Activated CD4-positive, alpha-beta T cell treated with anti-CD3 and anti-CD28 coated beads, Interleukin-2, amount 10 ng/mL, durations not matched to agents 7 days and 5 days (primary cell): ENCODE measurements at places on chromosomes 3 and 15.

GRCh38 chr15:47299846-47300434 is 417.4 kb upstream of the SEMA6D start:
- DNase-seq, result no peak

DNA sequence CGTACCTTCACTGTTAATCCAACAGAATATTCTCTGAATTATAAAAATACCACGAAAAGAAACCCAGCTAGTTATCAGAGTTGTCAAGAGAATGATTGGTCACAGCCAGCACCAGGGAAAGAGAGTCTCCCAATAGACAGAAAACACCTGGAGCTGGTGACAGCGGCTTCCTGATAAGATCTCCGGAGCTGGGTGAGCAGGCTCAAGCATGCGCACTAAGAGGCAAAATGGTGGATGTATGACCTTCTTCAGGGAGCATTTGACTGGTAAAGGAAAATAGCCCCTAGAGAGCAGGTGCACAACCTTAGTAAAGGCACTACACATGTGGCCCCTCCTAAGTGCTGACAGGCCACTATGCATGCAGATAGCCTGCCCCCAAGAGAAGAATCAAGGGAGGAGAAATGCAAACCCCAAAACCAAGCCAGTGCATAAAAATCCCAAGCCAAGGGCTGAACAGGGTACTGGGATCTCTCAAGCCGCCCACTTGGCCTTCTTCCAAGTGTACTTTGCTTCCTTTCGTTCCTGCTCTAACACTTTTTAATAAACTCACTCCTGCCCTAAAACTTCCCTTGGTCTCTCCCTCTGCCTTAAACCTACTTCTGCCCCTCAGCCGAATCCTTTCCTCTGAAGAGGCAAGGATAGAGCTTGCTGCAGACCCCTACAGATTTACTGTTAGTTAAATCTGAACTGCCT is 93.2 kb downstream of the UACA start:
- no peak for DNase-seq

- DNase-seq, result no peak
These were observed 4.3 kb upstream of the LRRK1 start for GRCh38 chr15:100914876-100915275.

- DNase-seq, result no peak
These were observed 691 bp downstream of the RHCG start for GRCh38 chr15:89495638-89496145.

DNA sequence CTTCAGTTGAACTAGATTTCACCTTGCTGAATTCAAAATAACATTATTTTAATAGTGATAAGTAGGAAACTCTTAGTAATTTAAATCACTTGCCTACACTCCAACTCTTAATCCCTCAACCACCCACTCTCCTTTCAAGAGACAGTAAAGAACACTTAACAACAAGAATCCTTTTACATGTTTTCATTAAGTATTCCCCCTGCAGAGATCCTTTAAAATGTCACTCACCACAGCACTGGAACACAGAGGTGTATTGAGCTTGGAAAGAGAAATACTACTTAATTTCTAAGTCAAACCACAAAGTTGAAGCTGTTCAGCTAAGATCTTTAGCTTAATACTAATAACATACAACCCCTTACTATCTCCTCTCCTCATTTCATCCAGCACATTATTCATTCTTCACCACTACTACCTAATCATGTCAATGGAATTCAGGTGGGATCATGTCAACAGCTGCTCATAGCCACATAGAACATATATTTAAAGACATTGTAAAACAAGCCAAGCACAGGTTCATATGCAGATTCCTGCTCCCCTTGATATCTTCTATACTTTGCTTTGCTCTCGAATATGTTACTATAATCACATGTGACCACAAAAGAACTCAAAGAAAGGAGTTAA is 40.5 kb downstream of the IMPG2 start:
- no peak for DNase-seq

GRCh38 chr15:29920515-29920914 is 98.2 kb upstream of the TJP1 start:
- no peak for DNase-seq

DNA sequence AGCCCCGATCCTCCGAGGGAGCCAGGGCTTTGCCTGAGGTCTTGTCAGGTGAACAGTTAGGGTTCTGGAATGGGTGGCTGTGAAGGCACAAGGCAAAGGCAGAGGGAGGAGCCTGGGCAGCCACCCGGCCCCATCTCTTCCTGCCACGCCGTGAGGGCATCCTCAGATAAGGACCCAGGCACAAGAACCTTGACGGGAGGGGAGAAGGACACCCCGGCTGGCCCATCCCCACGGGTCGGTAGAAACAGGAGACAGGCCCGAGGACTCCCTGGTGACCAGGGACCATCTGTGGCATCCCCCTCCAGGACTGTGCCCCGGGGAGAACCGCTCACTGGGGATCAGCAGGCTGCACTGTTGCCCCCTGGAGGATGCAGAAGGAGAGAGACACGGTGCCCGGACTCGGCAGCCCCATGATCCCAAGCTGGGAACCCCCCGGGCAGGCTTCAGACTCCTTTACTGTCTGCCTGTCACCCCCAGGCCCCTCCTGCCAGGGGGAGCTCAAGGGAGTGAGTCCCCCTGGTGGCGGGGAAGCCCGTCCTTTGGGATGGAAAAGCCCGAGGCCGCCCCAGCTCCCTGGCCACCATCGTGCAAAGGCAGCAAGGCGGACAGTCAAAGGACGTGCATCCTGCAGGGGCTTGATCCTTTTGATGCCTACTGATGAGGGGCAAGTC is 12.3 kb upstream of the PCSK6 start:
- peak; percentile 53 for DNase-seq

GRCh38 chr3:122810734-122811133 is 15.9 kb downstream of the SLC49A4 start:
- DNase-seq, result no peak

GRCh38 chr3:168738527-168739325 is 643.0 kb upstream of the GOLIM4 start:
- no peak for DNase-seq

GRCh38 chr3:43287500-43287873 is 1.1 kb downstream of the SNRK start:
- no peak for DNase-seq
